ENCODE measurements at places on chromosomes 7 and 10.

DNA sequence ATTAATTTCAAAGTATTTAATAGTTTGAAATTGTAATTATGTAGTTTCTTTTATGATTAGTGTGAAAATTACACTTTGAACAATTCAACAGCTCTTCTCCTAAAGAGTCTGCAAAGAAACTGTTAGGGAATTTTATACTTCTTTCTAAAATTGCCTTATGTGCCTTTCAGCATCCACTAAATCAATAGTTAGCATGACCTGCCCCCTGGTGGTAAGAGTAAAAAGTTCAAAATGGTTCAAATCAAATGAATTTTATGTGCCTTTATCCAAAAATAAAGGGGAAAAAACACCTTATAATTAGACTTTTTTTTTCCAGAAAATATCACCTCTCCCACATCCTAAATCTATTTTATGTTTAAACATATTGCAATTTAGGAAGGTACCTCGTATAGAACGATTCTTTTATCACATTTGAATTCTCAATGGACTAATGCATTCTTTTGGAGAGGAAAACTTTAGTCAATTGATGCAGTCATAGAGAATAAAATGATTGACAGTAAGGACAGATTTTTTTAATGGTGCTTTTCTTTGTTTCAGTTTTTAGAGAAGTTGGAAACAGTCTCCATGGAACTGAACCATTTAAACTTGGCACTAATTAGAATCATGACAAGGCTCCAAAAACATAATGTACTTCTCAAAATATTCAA, 163.7 kb downstream of the SEMA3D start:
- peak; percentile 40 for DNase-seq

DNA sequence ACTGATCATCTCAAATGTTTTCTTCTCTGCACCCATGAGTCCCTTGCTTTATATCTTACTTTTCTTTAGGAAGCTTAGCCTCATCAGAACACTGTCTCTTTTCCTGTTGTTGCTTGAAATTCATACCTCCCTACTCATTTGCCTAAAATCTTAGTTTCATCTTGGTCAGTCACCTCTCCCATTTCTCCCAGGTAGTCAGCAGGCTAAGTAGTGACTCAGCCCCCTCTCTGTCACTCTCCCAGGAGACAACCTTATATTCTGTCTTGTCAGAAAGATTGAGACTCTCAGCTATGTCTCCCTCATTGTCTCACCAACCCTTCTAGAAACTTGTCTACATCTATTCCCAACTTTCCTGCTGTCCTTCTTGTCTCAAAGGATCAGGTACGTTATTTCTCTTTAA, 280.9 kb downstream of the BBS9 start:
- no peak for DNase-seq

- no peak for DNase-seq
These were observed 7.4 kb downstream of the ZNF488 start for GRCh38 chr10:47376522-47377220.

DNA sequence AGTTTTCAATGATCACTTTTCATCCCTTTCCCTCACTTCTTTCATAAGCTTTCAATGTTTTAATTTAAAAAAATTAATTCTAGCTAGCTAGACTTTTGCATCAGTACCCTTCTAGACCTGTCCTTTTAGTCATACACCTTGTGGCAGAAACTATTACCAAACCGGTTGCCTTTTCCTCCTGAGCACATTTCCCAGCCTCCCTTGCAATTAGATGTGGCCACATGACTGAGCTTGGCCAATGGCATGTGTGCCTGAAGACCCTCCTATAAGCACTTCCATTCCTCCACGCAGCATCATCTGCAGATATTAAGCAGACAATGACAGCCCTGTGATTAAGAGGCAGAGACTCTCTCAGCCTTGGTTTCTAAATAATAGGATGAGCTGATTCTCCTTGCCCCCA, 12.3 kb downstream of the DKK1 start:
- no peak for DNase-seq

- peak; percentile 88 for DNase-seq
These were observed 28.7 kb upstream of the NAMPT start for GRCh38 chr7:106313456-106313901.

DNA sequence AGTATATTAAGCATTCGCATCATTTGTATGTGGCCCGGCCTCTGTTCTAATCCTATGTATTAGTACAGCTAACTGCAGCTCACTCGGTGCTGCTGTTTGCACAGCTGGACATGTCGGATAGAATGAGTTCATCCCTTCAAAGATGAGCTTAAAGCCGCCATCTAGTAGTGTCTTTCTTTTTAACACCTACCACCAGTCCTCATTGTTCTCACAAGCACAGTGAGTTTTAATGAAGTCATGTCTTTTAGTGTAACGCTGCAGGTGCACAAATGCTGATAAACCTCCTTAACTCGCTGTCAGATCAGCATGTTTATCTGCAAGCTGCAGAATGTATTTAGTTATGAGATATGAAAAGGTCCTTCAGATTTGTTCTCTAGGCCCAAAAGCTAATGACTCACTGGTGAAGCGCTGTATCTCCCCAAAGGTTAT, 247.5 kb downstream of the MTERF1 start:
- DNase-seq: no peak

GRCh38 chr7:152893801-152894294, 134.3 kb downstream of the ACTR3B start:
- DNase-seq: no peak

- DNase-seq: peak; percentile 98
These were observed 23.3 kb downstream of the MYOF start for GRCh38 chr10:93458821-93459257.

- DNase-seq: no peak
These were observed 40.6 kb upstream of the RBAK start for GRCh38 chr7:5005066-5005465.

GRCh38 chr10:100516847-100517246, 2.8 kb downstream of the SEC31B start:
- DNase-seq: no peak

DNA sequence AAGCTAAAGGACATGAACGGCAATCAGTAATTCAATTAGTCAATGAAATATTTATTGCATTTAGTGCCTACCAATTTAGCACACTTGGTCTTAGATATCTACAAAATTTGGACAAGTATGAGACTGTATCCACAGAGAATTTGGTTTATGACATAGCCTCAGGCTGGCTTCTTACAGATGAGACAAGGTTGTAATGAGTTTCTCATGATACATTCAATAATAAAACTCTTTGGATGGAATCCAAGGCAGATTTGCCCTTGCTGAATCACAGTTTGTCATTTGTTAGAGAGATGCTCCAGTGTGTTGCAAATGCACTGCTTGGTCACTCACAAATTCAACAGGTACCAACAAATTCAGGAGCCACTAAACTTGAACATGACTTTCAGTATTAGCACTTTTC, 162.5 kb downstream of the GPR37 start:
- peak; percentile 19 for DNase-seq

- DNase-seq: no peak
These were observed 44.6 kb downstream of the RASGEF1A start for GRCh38 chr10:43222210-43222720.

DNA sequence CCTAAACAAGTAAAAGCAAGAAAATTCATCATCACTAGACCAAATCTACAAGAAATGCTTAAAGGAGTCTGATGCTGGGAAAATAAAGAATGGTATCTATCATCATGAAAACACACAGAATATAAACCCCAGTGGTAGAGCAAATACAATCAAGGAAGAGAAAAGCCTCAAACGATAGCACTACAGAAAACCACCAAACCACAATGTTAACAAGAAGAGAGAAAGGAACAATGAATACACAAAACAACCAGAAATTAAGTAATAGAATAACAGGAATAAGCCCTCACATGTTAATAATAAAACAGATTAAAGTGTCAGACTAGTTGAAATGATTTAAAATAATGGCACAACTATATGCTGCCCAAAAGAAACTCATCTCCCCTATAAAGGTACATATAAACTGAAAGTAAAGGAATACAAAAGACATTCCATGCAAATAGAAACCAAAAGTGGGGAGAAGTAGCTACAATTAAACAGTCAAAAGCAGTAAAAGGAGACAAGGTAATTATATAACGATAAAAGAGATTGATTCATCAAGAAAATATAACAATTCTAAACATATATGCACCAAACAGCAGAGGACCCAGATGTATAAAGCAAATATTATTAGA, 77.3 kb downstream of the JMJD1C start:
- no peak for DNase-seq

DNA sequence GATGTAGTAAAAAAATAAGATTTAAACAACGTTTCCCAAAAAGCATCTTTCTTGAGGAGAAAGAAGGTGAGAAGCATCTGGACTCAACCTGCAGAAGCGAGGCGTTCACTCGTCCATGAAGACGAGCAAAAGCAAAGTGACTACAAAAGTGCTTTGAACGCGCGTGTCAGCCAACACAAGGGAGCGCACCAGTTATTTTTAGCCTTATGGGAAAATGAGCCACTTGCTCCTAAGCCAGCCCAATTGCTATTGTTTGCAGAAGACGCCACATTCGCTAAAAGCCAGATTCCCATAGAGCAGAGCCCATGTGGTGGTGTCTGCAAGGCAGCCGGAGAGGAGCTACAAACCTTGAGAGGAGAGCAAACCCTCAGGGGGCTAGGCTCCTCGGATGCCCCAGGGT, 122.5 kb downstream of the FAM53B start:
- DNase-seq: no peak

GRCh38 chr10:70440296-70441160, 953 bp downstream of the NODAL start:
- no peak for DNase-seq

- no peak for DNase-seq
These were observed 384.9 kb downstream of the THSD7A start for GRCh38 chr7:11447106-11447505.

GRCh38 chr10:99172128-99172738, 63.4 kb downstream of the HPSE2 start:
- peak; percentile 53 for DNase-seq

DNA sequence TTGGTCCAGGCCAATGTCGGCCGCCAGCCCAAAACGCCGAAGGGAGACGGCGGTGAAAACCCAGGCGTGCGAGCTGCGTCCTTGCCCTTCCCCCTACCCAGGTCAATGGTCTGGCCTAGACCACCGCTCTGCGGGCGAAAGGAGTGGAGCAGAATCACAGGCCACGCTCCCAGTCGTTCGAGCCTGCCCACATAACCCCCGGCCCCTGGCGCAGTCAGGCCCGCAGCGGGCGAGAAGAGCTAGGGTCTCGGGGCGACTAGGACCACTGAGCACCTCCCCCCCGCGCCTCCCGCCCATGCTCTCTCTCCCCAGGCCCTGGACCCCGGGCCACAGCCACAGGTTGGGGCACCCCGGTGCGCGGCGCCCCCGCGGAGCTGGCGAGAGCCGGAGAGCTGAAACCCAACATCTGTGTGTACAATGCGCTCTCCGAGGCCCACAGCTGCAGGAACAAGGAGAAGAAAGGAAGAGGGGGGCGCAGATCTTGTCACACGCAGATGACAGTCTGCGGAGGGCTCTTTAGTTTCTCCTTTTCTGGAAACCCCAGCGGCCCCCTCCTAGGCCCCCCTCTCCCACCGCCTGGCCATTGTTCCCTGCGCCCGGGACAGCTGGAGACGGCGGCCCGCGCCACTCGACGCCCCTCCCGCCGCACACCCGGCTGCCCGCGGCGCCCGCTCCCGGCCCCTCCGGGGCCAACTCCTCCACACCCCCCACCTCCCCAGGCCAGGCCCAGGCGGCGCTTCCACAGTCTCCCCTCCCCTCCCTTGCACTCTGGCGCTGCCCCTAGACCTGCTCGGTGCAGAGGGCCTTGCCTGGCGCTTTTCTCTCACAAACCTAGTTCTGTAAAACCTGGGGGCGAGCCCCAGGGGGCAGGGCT, 355.0 kb downstream of the DNAJB6 start:
- DNase-seq: no peak

DNA sequence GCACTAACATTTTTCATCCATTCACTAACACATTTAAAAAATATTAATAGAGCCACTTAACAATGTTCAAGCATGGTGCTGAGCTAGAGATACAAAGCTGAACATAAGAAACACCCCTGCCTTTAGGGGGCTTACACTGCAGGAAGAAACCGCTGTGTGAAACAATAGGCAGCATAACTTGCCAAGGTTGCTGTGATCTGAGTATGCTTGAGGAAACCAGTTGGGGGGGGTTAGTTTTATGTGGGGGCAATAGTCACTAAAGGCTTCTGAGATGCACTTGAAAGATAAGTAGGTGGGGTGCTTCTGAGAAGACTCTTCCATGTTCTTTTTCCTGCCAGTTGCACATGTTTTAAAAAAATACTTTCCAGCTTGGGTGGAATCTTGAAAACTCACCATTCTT, 2.8 kb downstream of the RBM17 start:
- DNase-seq: no peak

DNA sequence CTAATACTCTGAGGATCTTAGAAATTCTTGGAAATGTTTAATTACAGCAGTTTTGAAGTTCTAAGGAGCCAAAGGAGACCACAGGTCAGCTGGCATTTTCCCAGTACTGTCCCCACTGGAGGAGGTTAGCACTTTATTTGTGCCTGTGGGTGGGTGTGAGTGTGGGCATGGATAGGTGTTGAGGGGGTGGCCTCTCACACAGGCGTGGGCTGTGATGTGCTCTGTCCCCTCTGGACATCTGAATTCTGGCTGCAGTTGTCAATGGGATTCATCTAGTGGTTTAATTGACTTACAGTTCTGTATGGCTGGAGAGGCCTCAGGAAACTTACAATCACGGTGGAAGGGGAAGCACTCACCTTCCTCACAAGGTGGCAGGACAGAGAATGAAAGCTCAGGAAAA, 135.4 kb upstream of the NAMPT start:
- DNase-seq: no peak

DNA sequence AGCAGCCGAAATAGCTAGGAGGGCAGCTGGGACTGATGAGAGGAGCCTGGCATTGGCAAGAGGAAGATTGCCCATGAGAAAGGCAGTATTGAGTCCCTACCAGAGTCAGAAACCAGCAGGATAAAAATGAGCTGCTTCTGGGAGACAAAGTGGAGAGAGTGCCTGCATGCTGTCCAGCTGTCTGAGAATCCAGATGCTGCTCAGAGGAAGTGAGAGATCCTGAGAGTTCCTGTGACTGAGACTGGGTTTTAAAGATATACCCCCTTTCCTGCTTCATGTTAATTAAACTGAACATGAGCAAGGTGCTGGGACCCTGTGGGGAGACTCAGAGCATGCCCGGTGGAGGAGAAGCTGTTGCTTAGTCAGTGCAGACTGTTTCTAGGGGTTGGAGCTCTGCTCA, 107.5 kb downstream of the KIF20B start:
- DNase-seq: no peak

- no peak for DNase-seq
These were observed 51.0 kb upstream of the NPS start for GRCh38 chr10:127498087-127498486.

Measured in Daoy (cell line).